Neuronal stem cell (in vitro differentiated cells): ENCODE measurements at places on chromosomes 4 and X.

GRCh38 chr4:31984872-31985271 is 1264.7 kb downstream of the PCDH7 start:
- no peaks in the 10 kb centered on the region for H3K36me3 ChIP-seq
- H3K27me3 ChIP-seq: no peaks in the 10 kb centered on the region
- no peak for DNase-seq
- no peak overlapping the region for H3K27ac ChIP-seq
- H3K4me3 ChIP-seq: no peak overlapping the region

DNA sequence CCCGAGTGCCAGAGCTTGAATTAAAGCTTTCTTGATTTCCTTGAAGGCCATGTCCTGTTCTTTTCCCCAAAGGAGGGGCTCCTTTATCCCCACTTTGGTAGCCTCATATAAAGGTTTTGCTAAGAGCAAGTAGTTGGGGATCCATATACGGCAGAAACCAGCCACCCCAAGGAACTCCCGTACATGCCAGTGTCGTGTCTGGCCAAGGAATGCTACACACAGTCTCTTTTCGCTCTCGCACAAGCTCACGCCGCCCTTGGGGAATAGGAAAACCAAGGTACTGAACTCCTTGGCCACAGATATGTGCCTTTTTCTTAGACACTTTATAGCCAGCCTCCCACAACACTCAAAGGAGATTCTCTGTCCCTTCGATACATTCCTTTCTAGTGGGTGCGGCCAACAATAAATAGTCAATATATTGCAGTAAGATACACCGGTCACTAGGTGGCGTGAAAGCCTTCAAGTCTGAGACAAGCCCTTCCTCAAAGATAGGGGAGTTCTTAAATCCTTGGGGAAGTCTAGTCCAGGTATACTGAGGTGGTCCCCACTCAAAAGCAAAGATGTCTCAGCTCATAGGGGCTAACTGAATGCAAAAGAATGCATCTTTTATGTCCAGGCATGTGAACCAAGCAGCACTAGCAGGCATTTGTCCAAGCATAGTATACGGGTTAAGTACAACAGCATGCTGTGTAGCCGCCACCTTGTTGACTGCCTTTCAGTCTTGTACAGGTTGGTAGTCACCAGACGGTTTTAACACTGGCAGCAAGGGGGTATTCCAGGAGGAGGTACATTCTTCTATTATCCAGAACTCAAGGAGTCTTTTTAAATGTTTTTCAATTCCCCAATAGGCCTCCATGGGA is 57.8 kb upstream of the XAGE1B start:
- DNase-seq: peak; percentile 31
- no peaks in the 10 kb centered on the region for H3K36me3 ChIP-seq
- no peak overlapping the region for H3K4me3 ChIP-seq

DNA sequence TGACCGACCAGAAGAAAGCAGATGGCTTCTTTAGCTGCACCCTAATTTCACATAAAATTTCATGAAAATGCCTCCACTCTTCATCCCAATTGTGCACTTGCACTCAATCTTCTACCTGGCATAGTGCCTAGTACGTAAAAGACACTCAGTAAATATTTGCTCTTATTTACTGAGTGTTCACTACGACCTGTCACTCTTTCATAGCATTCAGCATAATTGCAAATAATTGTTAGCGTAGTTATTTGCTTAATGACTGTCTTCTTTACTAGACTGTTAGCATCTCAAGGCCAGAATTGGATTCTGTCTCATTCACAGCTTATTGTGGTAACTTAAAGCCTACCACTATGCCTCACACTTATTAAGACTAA is 130.2 kb downstream of the ENOX2 start:
- no peak overlapping the region for H3K4me3 ChIP-seq
- no peaks in the 10 kb centered on the region for H3K27me3 ChIP-seq
- H3K4me1 ChIP-seq: peaks cover 5% of the 10 kb centered on the region
- no peak overlapping the region for H3K27ac ChIP-seq

GRCh38 chr4:140719686-140720085 is 36.5 kb downstream of the TBC1D9 start:
- H3K27me3 ChIP-seq: no peaks in the 10 kb centered on the region
- H3K36me3 ChIP-seq: no peaks in the 10 kb centered on the region

DNA sequence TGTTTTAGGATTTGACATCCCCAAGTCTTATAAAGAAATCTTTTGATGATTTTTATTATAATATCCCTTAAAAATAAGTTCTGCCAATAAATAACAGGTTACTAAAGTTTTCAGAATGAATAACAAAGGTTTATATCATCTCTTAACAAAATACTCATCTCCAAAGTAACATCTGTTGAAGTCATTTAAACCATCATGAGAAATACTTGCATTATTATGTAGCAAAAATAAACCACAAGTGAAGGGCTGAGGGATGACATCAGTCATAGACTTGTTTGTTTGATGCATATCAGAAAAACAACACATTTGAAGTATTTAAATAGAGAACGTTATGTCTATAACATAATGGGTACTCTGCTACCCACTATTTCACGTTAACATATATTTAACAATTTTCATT is 114.9 kb downstream of the SPOCK3 start:
- H3K27ac ChIP-seq: no peak overlapping the region
- no peak overlapping the region for H3K4me3 ChIP-seq
- DNase-seq: no peak
- H3K36me3 ChIP-seq: no peaks in the 10 kb centered on the region

DNA sequence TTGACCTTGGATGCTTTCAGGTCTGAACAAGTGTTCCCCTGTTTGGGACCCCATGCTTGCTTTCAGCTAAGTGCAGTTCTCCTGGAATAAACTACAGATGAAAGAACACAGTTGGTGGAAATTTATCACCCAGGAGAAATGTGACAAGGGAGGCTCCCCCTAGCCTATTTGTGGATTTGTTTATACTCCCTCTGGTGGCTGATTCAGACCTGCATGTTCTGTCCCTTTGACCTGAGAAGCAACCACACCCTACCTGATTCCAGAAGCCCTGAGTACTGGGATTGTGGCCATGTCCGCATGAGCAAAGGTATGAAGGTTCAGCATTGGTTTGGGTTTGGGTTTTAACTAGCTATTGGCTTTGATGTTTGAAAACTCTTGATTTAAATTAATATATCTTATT is 440.9 kb downstream of the MID1IP1 start:
- DNase-seq: no peak
- no peak overlapping the region for H3K27ac ChIP-seq
- H3K4me1 ChIP-seq: no peaks in the 10 kb centered on the region
- H3K36me3 ChIP-seq: no peaks in the 10 kb centered on the region

DNA sequence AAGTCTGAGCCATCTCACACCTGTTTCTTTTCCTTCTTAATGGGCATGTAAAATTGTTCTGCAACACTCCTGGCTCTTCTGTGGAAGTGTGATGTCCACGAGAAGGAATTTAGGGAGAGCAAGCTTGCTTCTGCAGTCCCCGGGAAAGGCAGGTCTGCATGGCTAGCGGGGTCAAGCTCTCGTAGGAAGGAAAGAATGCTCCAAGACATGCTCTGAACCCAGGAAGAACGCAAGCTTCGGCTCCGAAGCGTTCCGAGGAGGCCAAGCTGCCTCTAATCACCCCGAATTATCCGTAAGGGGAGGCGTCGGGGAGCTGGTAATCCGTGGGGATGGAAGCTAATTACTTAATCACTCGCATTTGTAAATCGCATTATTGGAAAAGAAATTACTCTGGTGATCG is 177.7 kb downstream of the CRLF2 start:
- DNase-seq: no peak
- peaks cover 5% of the 10 kb centered on the region for H3K4me1 ChIP-seq
- H3K27ac ChIP-seq: no peak overlapping the region

GRCh38 chr4:104015680-104016079 is 295.9 kb upstream of the TACR3 start:
- H3K36me3 ChIP-seq: no peaks in the 10 kb centered on the region
- no peak for DNase-seq
- H3K27me3 ChIP-seq: no peaks in the 10 kb centered on the region
- no peaks in the 10 kb centered on the region for H3K4me1 ChIP-seq
- no peak overlapping the region for H3K4me3 ChIP-seq

DNA sequence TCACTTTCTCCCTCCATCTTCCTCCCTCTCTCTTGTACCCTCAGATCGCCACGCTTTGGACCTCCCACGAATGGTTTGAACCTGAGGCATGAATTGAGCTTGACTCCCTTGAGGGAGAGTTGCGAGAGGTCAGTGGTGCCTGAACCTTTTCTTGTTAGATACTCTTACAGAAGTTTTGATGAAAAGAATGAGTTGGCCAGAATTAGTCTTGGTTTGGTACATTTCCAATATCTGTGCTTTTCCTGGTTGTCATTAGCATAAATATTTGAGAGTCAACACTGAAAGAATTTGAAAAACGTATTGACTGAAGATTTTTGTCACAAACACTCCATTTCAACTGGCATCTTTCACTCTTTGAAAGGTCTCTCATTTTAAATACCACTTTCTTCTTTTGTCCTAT is 510.6 kb upstream of the DIPK2B start:
- DNase-seq: no peak
- H3K27ac ChIP-seq: no peak overlapping the region
- H3K36me3 ChIP-seq: no peaks in the 10 kb centered on the region

DNA sequence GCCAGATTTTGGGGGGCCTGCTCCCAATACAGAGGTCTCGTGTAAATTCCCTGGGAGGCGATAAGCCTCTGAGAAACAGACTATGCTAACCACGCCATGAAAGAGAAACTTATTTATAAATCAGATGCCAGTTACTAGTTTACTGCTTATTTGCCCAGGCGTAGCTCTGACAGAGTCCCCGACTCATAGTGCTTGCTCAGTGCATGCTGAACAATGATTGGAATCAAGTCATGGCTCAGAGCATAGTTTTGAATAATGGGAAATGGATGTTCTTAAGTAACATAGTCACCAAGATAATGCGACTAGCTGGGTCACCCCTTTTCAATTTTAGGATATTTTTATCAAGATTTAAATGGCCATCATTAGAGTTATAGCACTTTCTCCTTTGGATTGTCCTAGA is 39.9 kb downstream of the HTT start:
- H3K4me1 ChIP-seq: no peaks in the 10 kb centered on the region
- no peak overlapping the region for H3K27ac ChIP-seq
- H3K36me3 ChIP-seq: peaks cover 95% of the 10 kb centered on the region
- DNase-seq: no peak
- H3K4me3 ChIP-seq: no peak overlapping the region
- no peaks in the 10 kb centered on the region for H3K27me3 ChIP-seq

DNA sequence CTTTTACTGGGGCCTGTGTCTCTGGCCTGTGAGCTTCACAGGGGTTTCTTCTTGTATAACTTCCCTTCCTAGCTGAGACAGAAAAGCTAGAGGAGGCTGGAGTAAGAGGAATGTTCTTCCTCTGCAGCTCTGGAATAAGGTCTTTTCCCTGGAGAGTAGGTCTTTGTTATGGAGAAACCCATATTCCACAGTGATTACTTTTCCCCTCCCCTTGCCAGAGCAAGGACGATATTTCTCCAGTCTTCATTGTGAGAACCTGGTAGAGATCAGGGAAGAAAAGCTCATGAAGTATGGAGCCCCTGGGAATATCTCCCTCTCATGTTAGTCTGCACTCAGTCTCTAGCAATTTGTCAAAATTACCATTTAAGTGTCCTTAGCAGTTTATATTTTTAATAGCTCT is 18.7 kb upstream of the GLRB start:
- no peaks in the 10 kb centered on the region for H3K27me3 ChIP-seq
- H3K4me1 ChIP-seq: no peaks in the 10 kb centered on the region
- no peak overlapping the region for H3K27ac ChIP-seq

DNA sequence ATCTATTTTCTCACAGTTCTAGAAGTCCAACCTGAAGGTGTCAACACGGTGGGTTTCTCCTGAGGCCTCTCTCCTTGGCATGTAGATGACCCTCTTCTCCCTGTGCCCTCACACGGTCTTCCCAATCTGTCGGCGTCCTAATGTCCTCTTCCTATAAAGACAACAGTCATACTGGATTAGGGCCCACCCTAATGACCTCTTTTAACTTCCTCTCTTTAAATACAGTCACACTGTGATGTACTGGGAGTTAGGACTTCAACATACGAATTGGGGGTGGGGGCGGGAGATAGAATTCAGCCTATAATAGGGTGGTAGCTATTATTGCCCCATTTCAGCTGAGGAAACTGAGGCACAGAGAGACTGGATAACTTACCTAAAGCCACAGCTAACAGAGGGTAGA is 70.2 kb downstream of the SMIM20 start:
- no peak overlapping the region for H3K4me3 ChIP-seq
- no peak overlapping the region for H3K27ac ChIP-seq

DNA sequence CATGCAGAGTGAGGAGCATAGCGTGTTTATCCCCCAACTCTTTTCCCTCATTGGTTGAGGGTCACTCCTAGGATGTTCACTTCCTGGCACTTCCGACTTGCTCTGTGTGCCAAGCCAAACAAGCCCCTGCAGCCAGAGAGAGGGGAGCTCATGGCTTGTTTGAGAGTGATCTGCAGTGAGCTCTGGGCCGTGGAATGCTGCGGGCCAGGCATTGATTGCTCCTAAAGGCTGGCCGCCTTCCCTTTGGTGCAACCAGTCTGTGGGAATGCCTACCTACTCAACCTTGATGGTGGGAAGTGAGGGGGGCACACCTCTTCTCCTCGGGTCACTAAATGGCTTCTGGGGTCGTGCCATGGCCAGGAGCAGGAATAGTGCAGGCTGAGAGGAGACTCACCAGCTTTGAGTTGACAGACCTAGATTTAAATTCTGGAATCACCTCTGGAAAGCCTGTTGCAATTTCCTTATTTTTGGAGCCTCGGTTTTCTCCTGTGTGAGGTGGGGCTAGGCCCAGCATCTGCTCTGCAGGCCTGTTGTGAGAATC is 152.0 kb upstream of the STX18 start:
- peaks cover 3% of the 10 kb centered on the region for H3K4me1 ChIP-seq
- no peak overlapping the region for H3K27ac ChIP-seq
- no peak for DNase-seq
- H3K27me3 ChIP-seq: peaks cover 26% of the 10 kb centered on the region

GRCh38 chr4:155784637-155785036 is 25.8 kb downstream of the GUCY1B1 start:
- DNase-seq: no peak
- no peak overlapping the region for H3K4me3 ChIP-seq

DNA sequence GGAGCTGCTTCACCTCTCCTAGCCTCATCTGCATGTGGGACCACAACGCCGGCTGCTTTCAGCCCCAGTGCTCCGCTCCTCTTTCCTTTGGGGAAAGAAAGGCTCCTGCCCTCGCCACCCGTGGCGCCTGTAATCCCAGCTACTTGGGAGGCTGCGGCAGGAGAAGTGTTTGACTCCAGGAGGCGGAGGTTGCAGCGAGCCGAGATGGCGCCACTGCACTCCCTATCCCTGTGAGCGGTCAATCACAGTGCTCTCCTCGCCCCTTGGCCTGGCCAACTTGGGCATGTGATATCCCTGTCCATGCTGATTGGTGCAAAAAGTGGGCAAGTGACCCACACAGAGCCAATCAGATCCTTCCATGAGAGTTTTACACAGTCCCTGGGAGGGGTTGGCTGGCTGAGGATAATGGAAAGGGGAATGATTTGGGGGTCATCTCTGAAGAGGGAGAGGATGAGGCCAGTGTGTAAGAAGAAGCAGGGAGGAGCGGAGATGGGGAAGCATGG is 56.2 kb downstream of the WFS1 start:
- peaks cover 14% of the 10 kb centered on the region for H3K4me1 ChIP-seq
- H3K27me3 ChIP-seq: no peaks in the 10 kb centered on the region
- DNase-seq: no peak
- H3K4me3 ChIP-seq: no peak overlapping the region
- H3K36me3 ChIP-seq: no peaks in the 10 kb centered on the region

GRCh38 chr4:173166491-173166890 is 2.1 kb upstream of the GALNT7 start:
- H3K4me1 ChIP-seq: peaks cover 6% of the 10 kb centered on the region
- no peaks in the 10 kb centered on the region for H3K27me3 ChIP-seq
- no peak for DNase-seq

GRCh38 chrX:20144491-20144890 is 2.9 kb upstream of the EIF1AX start:
- no peak overlapping the region for H3K27ac ChIP-seq
- H3K4me3 ChIP-seq: no peak overlapping the region
- no peaks in the 10 kb centered on the region for H3K4me1 ChIP-seq
- H3K27me3 ChIP-seq: no peaks in the 10 kb centered on the region
